ENCODE measurements at places on chromosomes 5 and 9. TPM values are rescaled to one million over a fixed set of nuclear protein-coding genes. Genes with fewer than 3 reads are reported as not detected.

Gene EFNA5
- 12.1 TPM for total RNA-seq

Gene THBS4
- 3.5 TPM for total RNA-seq

Gene PDCD1LG2
- 1.6 TPM for total RNA-seq

Gene MOB3B
- 13.1 TPM for total RNA-seq

Gene IGFBPL1
- total RNA-seq = not detected

Data from breast epithelium (tissue), 4 donors.